Hematopoietic multipotent progenitor cell treated with erythropoietin and hydrocortisone succinate and interleukin-3 and kit ligand, for 6 days (in vitro differentiated cells): ENCODE measurements at places on chromosomes 12 and 14.

DNA sequence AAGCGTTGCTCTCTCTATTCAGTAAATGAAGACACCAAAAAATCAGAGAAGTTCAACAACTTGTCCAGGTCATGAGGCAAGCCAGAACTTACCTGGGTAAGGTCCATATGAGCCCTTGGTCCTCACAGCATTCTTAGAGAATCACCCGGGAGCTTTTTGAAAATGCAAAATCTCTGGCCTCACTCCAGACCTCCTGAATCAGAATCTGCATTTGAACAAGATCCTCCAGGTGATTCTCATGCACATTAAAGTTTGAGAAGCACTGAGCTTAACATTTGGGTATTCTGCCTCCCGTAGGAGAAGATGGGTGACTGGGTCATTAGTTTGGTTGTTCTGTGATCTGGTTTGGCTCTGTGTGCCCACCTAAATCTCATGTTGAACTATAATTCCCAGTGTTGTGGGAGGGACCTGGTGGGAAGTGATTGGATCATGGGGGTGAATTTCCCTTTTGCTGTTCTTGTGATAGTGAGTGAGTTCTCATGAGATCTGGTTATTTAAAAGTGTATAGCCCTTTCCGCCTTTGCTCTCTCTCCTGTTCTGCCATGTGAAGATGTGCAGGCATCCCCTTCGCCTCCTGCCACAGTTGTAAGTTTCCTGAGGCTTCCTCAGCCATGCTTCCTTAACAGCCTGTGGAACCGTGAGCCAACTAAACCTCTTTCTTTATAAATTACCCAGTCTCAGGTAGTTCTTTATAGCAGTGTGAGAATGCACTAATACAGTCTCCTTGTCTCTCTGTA, 221.2 kb downstream of the RAD51B start:
- DNase-seq: no peak

DNA sequence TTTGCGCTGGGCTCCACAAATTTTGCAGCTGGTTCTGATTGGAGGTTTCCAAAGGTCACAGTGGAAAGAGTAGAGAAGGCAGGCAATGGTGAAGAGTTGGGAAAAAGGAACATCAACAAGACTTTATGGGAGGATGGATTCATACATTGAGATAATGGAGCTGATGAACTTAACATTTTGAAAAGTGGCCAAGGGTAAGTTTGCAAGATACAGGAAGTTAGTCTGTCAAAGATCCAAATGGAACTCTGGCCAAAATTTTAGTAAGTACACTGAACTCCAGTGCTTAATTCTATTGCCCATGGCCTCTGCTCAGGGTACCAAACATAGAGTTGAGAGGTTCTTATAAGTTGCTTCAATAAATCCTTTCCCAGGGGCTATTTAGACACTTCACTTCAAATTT, 15.6 kb downstream of the CCER1 start:
- DNase-seq: no peak

DNA sequence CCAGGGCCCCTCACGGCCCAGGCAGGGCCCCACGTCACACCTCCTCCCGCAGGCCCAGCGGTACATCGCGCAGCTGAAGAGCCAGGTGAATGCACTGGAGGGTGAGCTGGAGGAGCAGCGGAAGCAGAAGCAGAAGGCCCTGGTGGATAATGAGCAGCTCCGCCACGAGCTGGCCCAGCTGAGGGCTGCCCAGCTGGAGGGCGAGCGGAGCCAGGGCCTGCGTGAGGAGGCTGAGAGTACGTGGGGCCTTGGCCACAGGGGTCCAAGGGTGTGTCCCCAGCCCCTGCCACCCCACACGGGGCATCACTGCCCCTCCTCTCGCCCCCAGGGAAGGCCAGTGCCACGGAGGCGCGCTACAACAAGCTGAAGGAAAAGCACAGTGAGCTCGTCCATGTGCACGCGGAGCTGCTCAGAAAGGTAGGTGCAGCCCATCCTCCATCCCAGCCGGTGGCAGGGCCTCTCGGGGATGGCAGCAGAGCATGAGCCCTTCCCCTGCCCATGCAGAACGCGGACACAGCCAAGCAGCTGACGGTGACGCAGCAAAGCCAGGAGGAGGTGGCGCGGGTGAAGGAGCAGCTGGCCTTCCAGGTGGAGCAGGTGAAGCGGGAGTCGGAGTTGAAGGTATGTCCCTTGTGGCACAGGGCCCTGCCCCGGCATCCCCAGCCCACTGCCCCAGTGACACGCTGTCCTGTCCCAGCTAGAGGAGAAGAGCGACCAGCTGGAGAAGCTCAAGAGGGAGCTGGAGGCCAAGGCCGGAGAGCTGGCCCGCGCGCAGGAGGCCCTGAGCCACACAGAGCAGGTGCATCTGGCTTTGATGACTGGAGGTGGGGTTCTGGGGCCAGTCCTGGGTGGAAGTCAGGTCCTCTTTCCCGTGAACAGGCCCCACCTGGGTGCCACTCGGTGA, 20.9 kb downstream of the HIP1R start:
- DNase-seq: no peak

DNA sequence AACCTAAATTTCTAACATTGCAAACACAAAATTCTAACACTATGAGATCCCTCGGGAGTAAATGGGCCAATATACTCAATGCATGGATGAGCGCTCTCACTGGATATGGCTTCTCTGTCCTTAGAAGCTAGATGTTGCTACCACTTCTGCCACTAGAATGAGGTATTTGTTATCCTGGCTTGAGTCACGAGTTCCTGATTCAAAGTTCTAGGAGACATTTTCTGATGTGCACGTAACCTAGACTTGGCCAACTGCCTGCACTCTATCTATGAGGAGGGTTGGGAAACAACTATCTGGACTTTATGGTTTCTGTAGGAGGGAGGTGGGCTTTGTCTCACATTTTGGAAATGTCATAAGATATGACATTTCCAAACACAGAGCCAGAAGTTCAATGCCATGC, 37.6 kb downstream of the FERMT2 start:
- no peak for DNase-seq

GRCh38 chr14:80005561-80005960, 205.7 kb downstream of the DIO2 start:
- DNase-seq: no peak

- DNase-seq: no peak
Measured at GRCh38 chr12:104242546-104243206, 27.1 kb downstream of the TXNRD1 start.
